ENCODE measurements at places on chromosomes 1 and 21. TPM values are rescaled to one million over a fixed set of nuclear protein-coding genes. Genes with fewer than 3 reads are reported as not detected.

LAMB3 gene
- 3.6 TPM for total RNA-seq

CDA gene
- 4.0 TPM for total RNA-seq

KIFAP3 gene
- total RNA-seq, result 81.0 TPM

BATF3 gene
- 1.9 TPM for total RNA-seq

VASH2 gene
- total RNA-seq, result 0.38 TPM
